Fibroblast of skin of right quadriceps (primary cell): ENCODE measurements at places on chromosomes 4 and X.

GRCh38 chr4:2059726-2060602, 837 bp downstream of the NAT8L start:
- no peak for DNase-seq

- DNase-seq, result no peak
Measured at GRCh38 chr4:83124111-83124780, 9.7 kb upstream of the PLAC8 start.

GRCh38 chr4:181475359-181475758, 767.8 kb upstream of the TENM3 start:
- no peak for DNase-seq

DNA sequence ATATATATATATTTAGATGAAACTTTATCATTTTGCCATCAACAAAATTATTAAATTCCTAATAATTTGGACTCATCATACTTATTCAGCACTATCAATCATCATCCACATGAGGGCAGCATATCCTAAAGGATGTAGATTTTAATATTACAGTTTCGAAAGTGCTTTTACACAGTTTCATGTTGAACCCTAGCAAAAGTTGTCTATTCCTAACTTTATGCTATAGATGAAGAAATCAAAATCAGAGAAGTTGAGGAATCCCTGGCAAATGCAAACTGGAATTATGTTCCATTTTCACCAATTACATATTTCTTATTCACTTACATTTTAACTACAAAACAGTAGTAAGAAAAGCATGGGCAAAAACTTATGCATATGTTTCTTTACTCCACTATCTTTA, 36.6 kb upstream of the UGT2A1 start:
- DNase-seq, result peak; percentile 37

DNA sequence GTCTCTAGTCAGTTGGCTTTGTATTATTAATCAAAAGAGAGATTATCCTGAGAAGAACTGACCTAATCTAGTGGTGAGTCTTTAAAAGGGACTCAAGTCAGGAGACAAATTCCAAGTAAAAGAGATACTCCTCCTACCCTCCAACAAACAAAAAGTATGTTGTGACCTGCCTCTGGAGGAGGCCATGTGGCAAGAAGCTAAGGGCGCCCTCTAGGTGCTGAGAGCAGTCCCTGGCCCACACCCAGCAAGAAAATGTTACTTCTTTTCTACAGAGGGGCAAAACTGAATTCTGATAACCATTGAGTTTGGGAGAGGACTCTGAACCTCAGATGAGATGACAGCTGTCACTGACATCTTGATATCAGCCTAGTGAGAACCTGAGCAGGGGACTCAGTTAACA, 953.6 kb upstream of the AGA start:
- no peak for DNase-seq

DNA sequence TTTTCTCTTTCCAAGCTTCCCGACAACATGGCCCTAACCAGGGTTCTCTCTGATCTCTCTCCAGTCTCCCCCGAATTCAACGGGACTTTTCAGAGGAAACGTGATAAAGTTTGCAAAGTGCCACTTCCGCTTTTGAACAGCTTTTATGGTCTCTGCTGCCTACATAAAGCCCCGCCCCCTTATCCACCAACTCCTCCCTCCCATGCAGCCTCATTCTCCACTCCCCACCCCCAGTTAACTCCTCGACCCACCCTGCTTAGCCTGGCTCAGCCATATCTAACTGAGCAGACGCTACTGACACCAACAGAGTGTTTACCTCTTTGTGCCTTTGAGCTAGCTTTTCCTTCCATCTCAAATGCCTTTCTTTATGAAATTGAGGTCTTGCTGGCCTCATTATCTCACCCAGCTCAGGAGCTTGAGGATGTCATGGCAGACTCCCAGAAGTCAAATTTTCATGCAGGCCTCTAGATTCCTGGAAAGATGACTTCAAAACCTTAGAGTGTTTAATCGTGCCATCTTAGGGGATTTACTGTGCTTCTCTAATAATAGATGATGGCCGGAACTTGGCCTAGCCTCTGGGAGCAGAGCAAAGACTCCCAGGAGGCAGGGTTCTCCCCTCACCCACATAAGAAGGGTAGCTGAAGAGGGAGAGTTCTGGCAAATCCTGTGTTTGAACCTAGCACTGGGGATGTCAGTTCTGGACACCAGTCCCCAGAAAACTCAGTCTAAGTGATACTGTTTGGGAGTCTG, 606.0 kb downstream of the BCOR start:
- DNase-seq, result no peak

- no peak for DNase-seq
Measured at GRCh38 chr4:14562901-14563300, 439.4 kb upstream of the CPEB2 start.

- DNase-seq, result no peak
Measured at GRCh38 chr4:39518484-39518883, 8.8 kb downstream of the UGDH start.

DNA sequence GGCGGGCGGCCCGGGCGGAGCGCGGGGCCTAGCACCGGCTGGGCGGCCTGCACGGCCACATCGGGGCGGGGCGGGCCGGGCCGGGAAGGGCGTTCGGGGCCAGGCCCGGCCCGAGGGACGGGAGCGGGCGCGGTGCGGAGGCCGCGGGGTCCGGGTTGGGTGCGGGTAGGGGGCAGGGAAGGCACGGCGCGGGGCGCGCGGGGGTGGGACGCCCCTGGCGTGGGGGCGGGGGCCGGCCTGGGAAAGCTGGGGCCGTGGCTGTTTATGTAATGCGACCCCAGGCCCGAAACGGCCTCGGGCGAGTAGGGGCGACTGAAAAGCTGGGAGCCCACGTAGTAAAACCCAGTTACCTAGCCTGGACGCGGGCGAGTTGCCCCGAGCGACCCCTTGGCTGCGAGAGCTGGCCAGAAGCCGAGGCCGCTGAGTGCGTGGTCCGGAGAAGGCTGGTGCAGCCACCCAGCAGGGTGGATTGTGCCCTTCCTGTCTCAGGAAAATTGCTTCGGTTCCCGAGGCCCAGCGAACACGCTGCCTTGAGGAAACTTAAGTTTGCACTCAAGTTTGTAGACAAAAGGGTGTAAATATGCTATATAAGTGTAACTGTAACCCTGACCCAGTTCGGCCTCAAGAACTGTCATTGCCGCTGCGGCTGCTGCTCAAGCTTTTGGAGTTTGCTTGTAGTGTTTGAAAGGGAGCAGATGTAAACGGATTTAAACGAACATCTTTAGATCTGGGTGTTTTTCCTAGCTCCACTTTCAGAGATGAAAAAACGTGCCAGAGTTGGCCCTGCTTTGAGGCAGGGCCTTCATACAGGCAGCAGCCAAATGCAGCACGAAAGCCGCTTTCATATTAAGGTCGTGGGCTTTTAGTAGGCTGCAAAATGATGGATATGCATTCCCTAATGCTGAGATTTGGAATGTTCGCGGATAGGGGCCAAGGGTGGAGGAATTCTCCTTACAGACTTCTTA, 674 bp downstream of the SEC24B start:
- peak; percentile 17 for DNase-seq

DNA sequence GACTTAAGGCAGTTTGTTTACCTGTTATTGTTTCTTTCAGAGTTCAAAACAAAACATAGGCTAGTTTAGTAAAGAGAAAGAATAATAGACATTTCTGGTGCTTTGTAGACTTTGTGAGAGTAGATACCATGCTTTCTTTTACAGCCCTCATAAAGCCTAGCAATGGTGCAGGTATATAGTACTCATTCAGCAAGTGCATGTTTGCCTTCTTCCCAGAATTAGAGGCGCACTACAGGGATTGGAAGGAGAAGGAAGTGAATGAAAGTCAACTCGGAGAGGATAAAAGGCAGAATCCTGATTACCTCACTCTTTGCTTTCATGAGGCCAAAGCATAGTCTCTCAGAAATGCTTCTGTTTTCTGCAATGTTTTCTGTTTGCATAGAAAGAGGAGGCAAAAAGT, 43.1 kb upstream of the FHDC1 start:
- no peak for DNase-seq
